Stimulated activated CD8-positive, alpha-beta memory T cell treated with anti-CD3 and anti-CD28 coated beads, Interleukin-2, amount 100 ng/mL, for 1 hour (primary cell): ENCODE measurements at places on chromosomes 7 and 10.

- no peak for DNase-seq
Observed at GRCh38 chr10:85168243-85168642, 839.9 kb downstream of the CCSER2 start.

DNA sequence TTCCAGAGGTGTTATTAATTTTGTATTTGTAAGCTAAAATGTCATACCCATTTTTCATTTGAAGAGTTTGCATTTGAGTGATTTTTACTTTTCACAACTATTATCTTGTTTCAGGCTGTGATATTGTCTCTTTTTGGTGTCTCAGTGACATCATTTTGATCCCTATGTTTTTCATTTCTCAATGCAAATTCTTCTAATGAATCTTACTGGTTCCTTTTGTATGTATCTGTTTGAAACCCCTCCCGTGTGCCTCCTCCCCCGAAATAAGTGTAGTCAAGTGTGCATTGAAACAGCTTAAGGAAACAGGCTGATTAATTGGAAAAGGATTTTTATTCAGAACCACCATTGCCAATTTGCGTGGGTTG is 77.8 kb downstream of the SHH start:
- no peak for DNase-seq

DNA sequence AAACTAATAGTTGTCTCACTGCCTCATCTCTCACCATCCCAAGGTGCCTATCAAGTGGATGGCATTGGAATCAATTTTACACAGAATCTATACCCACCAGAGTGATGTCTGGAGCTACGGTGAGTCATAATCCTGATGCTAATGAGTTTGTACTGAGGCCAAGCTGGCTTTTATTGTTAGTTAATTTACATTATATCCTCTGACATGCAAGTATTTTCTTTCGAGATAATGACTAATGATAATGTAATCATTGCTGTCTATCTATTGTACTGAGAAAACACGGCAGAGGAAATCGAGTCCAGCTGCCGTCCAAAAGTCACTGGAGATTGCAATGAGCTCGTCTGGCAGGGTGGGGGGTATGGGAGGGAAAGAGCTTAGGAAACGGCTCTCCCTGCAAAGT is 172.4 kb upstream of the LANCL2 start:
- DNase-seq = no peak

DNA sequence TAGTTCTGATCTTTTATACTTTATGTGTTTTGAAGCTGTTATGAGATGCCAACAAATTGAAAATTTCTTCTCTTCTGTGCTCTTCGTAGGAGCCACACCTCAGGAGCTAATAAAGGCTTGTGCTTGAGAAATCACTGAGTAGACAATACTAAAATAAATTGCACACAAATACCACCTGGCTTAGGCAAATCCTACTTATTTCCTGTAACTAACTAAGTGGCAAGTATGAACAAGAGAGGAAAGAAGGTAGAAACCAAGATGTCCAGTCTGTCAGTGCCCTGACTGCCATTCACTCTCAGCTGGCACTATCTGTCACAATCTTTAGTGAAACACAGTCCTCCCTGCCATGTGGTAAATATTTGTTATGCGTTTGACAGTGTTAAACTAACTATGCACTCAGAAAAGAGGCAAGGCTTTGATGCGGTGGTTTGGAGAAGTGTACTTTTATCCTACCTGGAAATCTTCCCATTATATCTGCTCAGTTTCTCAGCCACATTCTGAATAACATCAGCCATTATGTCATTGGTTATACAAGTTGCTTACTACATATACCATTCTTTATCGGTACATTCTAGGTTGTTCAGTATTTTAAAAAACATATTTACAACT is 293.4 kb upstream of the VWC2 start:
- DNase-seq = no peak

- no peak for DNase-seq
Observed at GRCh38 chr10:128047991-128048818, 78.0 kb downstream of the MKI67 start.

GRCh38 chr10:72552857-72553256 is 73.0 kb downstream of the MICU1 start:
- no peak for DNase-seq

DNA sequence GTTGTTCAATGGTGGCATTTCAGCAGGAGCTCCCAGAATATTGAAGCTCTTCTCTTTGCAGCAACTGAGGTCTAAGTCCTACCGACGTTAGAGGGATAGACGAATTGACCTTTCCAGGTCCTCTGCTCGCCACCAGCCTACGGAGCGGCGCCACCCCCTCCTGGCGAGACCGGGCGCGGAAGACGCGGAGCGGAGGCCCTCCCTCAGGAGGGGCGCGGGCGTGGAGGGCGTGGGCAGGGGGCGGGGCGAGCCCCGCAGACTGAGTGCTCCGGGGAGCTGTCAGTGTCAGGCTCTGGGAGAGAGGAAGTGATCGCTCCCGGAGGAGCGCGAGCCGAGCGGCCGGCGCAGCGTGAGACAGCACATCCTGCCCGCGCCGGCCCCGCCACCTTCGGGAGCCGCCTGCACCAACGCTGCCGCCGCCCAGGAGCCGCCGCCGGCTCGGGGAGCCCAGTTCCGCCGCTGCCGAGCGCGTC is at the start of gene DYNC1I1:
Gene DYNC1I1, plus strand, starts transcription at position 257 of the 473 bp plus-strand sequence. CDS start 32,176 bp downstream, outside the sequence.
- DNase-seq = no peak

GRCh38 chr10:72782649-72783330 is 90.8 kb downstream of the MCU start:
- DNase-seq = no peak

- no peak for DNase-seq
Observed at GRCh38 chr7:95503271-95504131, 17.8 kb downstream of the ASB4 start.

DNA sequence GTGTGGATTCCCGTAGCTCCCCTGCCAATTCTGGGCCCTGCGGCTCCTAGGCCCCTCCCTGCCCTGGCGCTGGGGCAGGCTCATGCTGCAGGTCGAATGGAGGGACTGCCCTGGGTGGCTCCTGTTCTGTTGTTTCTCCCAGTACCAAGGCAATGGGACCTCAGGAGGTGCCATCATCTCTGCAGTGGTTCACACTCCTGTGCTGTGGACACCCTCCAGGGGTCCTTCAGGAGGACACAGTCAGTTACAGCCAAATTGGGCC is 138.3 kb downstream of the ZMIZ1 start:
- DNase-seq = no peak

DNA sequence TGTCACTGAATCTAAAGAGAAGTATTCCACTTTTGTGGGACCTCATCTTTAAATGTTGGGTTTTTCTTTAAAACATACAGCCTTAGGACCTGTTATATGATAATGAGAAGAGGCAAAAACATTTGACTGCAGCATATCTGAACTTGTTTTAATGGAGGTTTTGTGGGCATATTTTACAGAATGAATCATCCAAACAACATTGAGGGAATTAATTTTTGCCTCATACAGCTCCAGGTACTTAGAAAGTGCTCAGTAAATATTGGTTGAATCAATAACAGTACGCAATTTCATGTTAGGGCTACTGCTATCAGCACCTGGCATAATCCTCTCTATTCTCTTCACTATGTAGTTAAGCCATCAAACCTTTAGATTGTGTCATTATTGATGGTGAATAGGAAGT is 115.9 kb downstream of the MALRD1 start:
- no peak for DNase-seq

- no peak for DNase-seq
Observed at GRCh38 chr10:121854809-121855445, 72.9 kb downstream of the ATE1 start.

- no peak for DNase-seq
Observed at GRCh38 chr10:92655426-92655825, 34.3 kb upstream of the HHEX start.

DNA sequence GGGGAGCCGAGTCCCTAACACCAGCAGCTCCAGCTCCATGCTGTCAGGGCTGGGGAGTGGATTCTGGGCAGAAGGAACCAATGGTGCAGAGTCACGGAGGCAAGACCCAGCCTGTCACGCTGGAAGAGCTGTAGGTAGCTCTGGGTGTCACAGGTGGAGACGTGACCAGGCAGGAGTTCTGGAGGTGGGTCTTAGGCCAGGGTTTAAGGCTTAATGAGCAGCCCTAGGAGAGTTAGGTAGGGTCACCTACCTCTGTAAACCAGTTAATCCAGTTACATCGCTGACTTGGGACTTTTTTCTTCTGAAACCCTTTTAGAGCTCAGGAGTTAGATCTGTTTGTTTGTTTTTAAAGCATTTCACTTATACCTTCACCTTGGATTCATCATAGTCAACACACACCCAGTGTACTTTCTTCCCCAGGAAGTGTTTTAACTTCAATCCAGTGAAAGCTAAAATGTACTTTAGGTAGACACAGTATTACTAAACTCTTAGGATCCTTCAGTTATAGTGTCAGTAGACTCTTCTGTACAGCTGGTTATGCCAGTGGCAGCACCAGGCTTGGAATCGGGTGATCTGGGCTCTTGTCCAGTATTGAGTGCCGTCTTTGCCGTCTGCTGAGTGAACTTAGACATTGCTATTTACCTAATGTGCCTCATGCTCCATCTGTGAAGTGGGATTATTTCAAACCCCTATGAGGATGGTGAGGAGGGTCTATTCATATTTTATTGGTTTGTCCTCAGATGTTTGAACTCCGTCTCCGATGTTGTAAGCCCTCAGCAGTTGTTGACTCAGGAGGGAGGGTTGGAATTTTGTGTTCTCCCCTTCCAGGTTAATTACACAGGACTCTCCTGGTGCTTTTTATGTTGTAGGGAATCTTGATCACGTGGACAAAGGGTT is 31.0 kb downstream of the TACR2 start:
- DNase-seq = no peak

- DNase-seq = no peak
Observed at GRCh38 chr7:1151156-1151555, 8.8 kb downstream of the ZFAND2A start.

GRCh38 chr7:28509251-28510025 is 97.1 kb downstream of the CREB5 start:
- DNase-seq = no peak

DNA sequence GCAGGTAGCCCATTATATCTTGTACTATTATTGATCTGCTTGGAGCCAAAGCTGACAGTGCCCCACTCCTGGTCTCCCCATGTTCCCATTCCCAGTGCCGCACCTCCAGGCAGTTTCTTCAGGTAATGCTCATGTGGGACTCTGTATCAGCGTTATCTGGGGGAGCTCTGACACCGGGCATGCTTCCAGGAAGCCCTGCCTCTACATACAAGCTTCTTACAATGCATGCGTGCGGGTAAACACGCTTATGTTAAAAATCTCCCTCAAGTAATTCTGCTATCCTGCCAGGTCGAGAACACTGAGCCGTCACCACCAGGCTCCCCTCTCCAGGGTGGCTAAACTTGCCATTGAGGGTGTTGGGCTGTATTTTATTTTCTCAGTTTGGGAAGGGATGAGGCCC is 61.6 kb upstream of the LBX1 start:
- DNase-seq = no peak

DNA sequence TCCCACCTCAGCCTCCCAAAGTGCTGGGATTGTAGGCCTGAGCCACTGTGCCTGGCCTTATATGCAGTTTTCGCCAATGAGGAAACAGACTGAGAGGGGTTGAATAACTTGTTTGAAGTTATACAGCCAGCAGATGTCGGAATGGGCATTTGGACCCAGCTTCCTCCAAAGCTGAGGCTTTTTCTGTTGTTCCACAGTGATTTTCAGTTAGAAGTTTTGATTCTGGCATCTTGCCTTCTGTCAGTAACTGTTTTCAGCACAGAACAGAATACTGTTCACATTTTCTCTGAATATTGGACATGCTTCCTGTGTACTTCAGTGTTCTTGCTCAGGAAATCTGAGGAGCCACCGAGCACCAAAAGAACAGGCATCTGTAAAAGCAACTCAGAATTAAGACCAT is 287.2 kb downstream of the CAMK1D start:
- DNase-seq = no peak

DNA sequence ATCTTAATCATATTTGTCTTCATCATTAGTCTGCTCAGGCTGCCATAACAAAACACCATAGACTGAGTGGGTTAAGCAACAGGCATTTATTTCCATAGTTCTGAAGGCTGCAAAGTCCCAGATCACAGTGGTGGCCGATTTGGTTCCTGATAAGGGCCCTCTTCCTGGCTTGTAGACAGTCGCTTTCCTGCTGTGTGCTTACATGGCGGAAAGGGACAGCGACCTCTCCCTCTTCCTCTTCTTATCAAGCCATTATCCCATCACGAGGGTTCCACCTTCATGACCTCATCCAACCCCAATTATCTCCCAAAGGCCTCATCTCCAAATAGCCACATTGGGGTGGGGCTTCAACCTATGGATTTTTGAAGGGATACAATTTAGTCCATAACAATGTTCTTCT is 84.0 kb downstream of the LYZL1 start:
- DNase-seq = no peak
